ENCODE measurements at places on chromosomes 5 and 9. TPM values are rescaled to one million over a fixed set of nuclear protein-coding genes. Genes with fewer than 3 reads are reported as not detected.

Gene OR1Q1
- not detected for total RNA-seq

Gene PCAT7
- 1.3 TPM for total RNA-seq

Gene GPSM1
- total RNA-seq, result 31.7 TPM

Gene CER1
- total RNA-seq, result 5.2 TPM

Gene ZBED3
- 13.0 TPM for total RNA-seq

Gene SNCAIP
- total RNA-seq, result 254 TPM

Gene ARL10
- 14.5 TPM for total RNA-seq

Gene RNF183
- not detected for total RNA-seq

Gene TMEM174
- total RNA-seq, result not detected

Gene ELOVL7
- 4.4 TPM for total RNA-seq

Gene SIL1
- total RNA-seq, result 35.6 TPM

Gene TEX48
- total RNA-seq, result not detected

Gene SYK
- 0.36 TPM for total RNA-seq

Gene FAM169A
- total RNA-seq, result 21.1 TPM

Gene PPP3R2
- 2.2 TPM for total RNA-seq

Gene PTGR1
- 45.7 TPM for total RNA-seq

Gene PDZD2
- 71.1 TPM for total RNA-seq

Gene GABRA1
- total RNA-seq, result not detected

Gene GPR151
- not detected for total RNA-seq

Gene SLCO6A1
- 0.51 TPM for total RNA-seq

Gene PCDHB12
- total RNA-seq, result 8.4 TPM

Gene TMEM171
- total RNA-seq, result not detected

GRCh38 chr9:92723299-92723625 lies 41.4 kb downstream of the BICD2 start:
- no peak for DNase-seq

- DNase-seq, result no peak
Observed at GRCh38 chr5:139611703-139612584, 36.2 kb upstream of the CXXC5 start.

- no peak for DNase-seq
Observed at GRCh38 chr5:5615569-5615968, 193.1 kb downstream of the ICE1 start.

GRCh38 chr9:131677444-131678180 lies 62.3 kb downstream of the RAPGEF1 start:
- no peak for DNase-seq

GRCh38 chr5:167485061-167485774 lies 806.2 kb upstream of the WWC1 start:
- DNase-seq, result no peak

DNA sequence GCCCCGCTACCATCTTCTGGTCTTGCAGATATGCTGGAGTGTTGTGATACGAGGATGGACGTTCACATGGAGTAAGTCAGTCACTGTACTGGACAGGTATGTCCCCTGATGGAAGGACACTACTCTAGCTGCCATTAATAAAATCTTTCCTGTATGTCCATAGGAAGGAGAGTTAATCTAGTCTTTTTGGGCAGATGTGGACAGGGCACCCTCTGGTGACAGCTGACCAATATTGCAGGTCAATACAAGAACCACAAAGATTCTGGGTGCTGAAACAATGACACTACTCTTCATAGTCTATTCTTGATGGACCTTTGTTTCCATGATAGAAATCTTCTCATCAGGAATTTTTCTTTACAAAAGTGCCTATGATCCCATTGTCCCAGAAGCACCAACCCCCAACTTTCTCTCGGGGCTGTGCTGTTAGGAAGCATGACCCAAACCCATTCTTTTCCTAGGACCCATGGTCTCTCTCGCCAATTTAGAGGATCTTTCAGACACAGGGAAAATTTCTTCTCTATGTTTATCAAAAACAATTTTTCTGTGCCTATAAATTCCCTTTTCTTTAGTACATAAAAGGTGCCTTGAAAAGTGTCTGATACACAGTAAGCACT lies 376.9 kb downstream of the DTWD2 start:
- DNase-seq, result peak; percentile 52

DNA sequence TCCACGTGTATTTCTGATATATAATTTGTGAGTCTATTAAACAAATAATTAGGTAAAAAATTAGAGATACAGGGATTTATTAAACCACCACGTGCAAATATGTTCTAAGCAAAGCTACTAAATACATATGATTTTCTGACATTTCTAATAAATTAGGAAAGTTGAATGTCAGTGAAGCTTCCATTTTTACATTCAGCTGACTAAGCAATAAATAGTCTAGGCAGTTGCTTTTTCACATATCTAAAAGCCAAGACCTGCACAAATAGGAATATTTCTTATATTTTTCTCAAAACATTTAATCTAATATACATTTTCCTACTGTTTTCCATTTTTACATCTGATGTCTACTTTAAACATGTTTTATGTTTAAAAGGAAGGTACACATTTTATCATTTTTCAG lies 322.6 kb upstream of the EFNA5 start:
- DNase-seq, result no peak

DNA sequence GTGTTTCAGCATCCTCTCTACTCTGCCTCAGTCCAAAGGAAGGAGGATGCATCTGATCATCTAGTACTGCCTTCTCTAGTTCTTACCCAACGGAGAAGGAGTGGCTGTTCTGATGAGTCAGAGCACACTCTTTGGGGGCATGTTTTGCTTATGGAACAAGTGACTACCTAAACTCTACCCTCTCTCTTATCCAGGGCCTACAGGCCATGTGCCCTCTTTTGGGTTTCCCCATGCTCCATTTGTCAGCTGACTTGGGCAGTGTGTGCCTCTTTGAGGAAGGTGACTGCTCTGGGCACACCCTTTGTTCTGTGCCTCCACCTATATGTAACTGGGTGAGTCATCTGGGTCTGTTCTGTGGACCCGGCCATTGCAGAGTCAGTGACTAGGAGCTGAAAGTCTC lies 89.6 kb upstream of the BNC2 start:
- DNase-seq, result no peak

DNA sequence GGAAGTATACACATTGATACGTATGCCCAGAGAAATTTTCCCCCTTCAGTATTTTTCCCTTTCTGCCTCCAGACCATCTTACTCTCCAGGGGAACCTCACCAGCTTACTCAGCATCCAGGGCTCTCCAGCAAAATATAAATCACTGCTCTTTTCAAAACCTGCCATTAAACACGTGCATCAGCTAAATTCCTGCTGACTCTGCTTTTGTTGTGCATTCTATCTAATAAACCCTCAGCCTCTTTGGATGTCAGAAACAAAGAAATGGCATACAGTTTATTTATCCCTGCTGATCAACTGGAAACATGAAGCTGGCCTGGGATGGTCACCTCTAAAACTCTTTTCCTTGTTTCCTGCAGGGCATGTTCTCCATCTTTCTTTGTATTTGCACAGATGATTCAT lies 126.8 kb downstream of the TRPM3 start:
- no peak for DNase-seq

- DNase-seq, result no peak
Observed at GRCh38 chr9:121050128-121050988, at the start of gene C5. Gene C5, minus strand, starts transcription at chr9:121050275. Its CDS starts 29 bp downstream, at chr9:121050246.

GRCh38 chr5:170571875-170572852 lies 68.3 kb downstream of the KCNIP1 start:
- peak; percentile 18 for DNase-seq

GRCh38 chr5:5622806-5623205 lies 200.3 kb downstream of the ICE1 start:
- DNase-seq, result no peak

GRCh38 chr5:14379739-14380497 lies 201.7 kb upstream of the OTULINL start:
- DNase-seq, result peak; percentile 37

DNA sequence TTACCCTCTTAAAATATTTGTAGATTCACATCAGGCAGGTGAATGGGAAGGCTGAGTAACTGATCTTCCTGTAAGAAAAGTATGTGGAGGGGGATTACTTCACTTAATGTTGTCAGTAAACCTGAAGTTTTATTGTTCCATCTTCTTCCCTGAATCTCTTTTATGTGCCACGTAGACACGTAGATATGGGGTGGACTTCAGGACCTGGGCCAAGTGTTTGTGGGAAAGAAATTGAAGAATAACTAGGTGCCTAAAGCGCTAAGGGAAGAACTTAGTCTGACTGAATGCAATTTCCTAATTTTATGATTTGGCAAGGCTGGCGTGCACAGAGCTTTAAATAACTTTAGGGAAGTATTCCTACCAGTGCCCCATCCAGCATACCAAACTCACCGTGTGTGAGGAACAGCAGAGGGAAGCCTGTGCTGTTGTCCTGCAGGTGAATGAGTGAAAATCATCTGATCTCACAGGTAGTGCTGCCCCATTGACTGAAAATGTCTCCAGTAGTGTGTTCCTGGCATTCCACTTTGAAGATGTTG lies 323.4 kb downstream of the KDM4C start:
- no peak for DNase-seq

DNA sequence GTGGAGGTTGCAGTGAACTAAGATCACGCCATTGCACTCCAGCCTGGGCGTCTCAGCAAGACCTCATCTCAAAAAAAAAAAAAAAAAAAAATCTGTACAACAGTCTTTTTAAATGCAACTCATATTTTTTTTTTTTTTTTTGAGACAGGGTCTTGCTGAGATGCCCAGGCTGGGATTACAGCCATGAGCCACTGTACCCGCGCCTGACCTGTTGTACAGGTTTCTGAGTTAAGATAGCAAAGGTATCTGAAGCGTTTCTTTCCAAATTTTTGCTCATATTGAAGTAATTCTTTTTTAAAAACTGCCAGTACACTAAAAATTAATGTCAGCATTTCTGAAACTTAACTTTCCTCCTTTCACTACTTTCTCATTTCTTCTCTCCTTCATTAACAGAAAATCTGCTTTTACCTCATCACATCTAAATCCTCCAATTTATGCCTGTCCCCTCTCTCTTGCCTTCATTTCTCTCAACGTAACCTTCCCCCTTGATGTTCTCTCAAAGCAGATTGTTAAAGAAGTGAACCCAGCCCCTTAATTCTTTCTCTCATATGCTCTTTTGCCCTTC lies 3.3 kb upstream of the SNX24 start:
- DNase-seq, result no peak

GRCh38 chr5:10707198-10708142 lies 53.6 kb downstream of the DAP start:
- no peak for DNase-seq

DNA sequence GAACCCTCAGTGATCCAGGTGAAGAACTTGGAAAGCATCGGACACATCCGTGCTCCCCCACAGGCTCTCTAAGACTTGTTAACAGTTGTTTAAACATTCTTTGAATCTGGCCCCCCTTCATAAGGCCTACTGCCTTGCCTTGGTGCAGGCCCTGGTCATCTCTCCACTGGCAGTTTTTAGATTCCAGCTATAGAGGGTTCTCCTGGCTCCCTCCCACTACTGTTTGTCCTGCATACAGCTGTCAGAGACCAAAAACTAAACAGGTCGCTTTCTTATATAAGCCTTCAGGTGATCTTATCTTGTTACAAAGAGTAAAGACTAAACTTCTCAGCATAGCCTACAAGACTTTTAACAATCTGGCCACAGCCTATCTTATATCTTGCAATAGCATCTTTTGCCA lies 32.3 kb downstream of the NRG2 start:
- DNase-seq, result no peak

GRCh38 chr9:21589344-21590056 lies 107.4 kb upstream of the IFNE start:
- no peak for DNase-seq

DNA sequence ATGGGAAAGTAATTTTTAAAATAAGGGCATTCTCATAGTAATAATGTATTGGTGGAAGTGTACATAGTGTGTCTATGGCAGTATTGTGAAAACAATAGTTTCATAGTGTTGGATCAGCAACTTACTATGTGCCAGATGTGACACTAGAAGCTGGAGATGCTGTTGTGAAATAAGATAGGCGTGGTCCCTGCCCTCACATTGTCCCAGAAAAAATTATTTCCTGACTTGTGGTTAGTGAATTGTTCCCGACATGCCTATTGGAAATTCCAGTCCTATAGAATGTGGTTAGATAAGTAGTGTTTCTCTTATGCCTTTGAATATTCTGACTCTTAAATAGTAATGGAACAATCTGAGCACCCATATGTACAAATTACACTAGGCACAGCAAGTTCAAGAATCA lies 55.3 kb upstream of the MTAP start:
- no peak for DNase-seq

- no peak for DNase-seq
Observed at GRCh38 chr9:212297-212696, 2.4 kb upstream of the DOCK8 start.

DNA sequence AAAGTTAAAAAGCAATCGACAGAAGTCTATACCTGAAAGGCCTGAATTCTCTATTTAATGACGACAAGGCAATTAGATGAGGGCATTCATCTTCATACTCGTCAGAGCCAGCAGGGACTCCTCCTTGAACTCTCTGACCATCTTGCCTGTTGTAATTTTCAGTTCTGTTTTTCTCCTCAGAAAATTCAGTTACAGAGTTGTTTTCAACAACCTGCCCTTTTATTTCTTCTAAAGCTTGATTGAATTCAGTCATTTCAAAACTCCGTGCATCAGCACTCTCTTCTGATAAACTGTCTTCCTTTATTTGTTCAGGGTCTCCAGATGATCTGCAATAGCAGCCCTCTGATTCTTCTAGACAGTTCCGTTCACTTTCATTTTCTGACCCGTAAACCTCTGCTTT lies 15.6 kb downstream of the RIOK2 start:
- no peak for DNase-seq

- no peak for DNase-seq
Observed at GRCh38 chr9:112125951-112126388, 49.1 kb downstream of the SUSD1 start.

DNA sequence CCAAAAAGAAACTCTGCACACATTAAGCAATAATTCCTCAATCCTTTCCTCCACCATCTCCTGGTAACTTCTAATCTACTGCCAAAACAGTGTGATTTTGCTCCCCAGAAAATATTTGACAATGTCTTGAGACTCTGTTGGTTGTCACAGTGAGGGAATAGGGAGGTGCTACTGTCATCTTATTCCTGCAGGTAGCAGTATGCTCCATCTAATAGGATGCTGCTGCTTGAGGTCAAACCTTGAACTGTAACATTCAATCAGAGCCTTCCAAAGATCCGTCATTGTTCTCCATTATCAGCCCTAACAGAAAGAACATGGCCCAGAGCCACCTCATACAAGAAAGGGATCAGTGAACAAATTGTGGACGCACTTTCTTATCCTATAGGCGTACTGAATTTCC lies 514.7 kb upstream of the GRIN3A start:
- no peak for DNase-seq

DNA sequence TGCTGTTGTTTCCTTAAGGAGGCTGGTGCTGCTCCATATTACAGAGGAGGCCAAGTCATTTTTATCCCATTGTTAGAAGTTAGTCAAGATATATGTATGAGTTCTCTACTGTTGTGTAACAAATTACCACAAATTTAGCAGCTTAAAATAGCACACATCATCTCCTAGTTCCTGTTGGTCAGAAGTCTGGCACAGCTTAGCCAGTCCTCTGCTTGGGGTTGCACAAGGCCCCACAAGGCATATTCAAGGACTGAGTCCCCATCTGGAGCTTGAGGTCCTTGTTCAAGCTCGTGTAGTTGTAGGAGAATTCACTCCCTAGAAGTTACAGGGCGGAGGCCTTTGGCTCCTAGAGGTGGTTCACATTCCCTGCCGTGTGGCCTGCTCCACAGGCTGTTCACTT lies 14.7 kb downstream of the MTAP start:
- no peak for DNase-seq

GRCh38 chr5:77798456-77798855 lies 22.3 kb upstream of the TBCA start:
- no peak for DNase-seq

- DNase-seq, result no peak
Observed at GRCh38 chr5:96468956-96469355, 35.9 kb upstream of the PCSK1 start.
